ENCODE measurements at places on chromosomes 1 and 21.

DNA sequence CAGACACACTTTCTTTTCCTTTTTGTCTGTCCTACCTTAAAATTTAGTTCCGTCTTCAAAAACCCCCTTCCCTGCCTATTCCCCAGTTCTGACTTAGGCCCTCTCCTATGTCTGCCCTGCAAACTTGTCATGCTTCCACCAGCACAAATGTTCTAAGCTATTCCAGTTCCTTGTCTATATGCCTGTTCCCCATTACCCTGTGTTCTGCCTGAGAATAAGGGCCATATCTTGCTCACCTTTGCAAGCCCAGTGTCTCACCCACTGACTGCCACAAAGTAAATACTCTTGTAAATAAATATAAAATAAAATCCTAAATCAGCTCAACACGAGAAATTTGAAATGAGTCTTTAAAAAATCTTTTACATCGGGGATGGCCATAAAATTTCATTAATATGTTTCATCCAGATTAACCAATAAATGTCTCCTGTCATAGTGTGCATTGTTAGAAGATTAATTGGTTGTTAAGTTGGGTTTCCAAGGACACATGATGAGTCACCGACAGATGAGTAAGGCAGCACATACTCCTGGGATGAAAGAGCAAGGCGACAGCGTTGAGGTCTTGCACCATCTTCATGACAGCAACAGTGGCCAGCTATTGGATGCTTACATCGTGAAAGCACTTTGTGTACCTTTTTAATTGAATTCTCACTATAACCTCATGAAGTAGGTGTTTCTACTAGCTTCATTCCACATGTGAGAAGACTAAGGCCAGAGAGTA, 92.6 kb upstream of the NGF start:
- DNase-seq, result no peak

DNA sequence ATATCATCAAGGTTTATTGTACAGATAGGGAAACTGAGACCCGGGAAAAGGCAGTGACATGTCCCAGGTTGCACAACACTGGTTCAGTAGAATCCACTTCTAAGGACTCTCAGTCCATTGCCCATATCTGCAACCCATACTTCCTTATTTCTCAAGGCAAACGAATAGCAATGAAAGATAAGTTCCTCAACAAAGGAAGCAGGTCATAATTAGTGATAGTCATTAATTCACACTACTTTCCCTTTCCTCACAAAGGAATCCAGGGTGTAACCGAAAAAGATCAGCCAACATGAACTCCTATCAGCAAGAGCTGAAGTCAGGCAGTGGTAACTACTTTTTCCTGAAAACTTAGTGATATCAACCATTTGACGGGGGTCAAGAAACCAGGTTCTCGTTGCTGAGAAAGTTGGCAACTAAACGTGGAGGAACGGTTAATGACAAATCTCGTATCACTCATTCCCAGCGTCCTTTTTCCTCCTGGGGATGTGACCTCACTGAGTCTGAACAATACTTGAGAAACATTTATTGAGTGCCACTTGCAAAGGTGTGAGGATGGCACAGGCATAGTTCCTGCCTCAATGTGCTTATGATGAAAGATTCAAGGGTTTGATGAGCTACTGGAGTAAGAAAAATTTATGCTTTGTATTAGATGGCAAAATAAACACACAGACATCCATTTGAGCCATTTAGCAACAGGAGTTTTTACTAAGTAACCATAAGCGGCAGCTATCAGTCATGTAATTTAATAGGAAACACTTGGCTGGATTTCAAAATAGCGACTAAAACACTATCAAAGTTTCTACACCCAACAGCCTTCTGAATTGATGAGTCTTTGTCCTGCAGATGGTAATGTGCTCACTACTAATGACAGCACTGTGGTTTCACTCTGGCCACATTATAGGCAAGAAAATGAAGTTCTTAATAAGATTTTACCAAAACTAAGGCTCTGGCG, 82.3 kb downstream of the PLPP3 start:
- no peak for DNase-seq

DNA sequence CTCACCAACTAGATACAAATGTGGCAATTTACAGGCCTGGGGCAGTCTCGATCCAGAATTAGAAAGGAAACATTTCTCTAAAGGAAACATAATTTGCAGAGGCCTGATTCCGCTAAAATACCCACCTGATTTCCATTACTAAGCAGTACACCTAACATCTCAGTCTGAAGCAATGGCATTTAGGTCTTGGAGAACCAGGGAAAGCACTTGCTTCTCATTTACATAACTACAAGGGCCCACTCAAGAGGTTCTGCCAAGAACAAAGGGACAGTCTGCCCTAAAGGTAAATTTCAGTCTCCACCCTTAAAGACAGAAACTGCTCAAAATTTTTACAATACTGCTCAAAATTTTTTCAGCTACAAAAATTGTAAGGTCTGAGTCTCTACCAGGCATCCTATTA, 123.7 kb upstream of the GJB5 start:
- no peak for DNase-seq

- DNase-seq, result no peak
Observed at GRCh38 chr1:60516996-60517395, 443.4 kb upstream of the C1orf87 start.

Measured in Jurkat, Clone E6-1 (cell line).